Thymus (tissue), 14 donors: ENCODE measurements at places on chromosomes 1 and 21.
A peak's percentile ranks its signal among the peaks of the same experiment; 100 is the strongest.

- H3K27me3 ChIP-seq: no peaks in the 10 kb centered on the region
- peak overlapping the region; percentile 48 for H3K27ac ChIP-seq
- H3K4me3 ChIP-seq: no peak overlapping the region
- peaks cover 7% of the 10 kb centered on the region for H3K36me3 ChIP-seq
- DNase-seq: no peak
- peaks cover 3% of the 10 kb centered on the region for H3K4me1 ChIP-seq
Measured at GRCh38 chr1:39268112-39268581, 63.7 kb downstream of the MACF1 start.

GRCh38 chr1:181104042-181104789 is 15.7 kb downstream of the IER5 start:
- DNase-seq: no peak
- H3K36me3 ChIP-seq: no peaks in the 10 kb centered on the region
- H3K4me1 ChIP-seq: peaks cover 50% of the 10 kb centered on the region
- no peak overlapping the region for H3K27ac ChIP-seq

DNA sequence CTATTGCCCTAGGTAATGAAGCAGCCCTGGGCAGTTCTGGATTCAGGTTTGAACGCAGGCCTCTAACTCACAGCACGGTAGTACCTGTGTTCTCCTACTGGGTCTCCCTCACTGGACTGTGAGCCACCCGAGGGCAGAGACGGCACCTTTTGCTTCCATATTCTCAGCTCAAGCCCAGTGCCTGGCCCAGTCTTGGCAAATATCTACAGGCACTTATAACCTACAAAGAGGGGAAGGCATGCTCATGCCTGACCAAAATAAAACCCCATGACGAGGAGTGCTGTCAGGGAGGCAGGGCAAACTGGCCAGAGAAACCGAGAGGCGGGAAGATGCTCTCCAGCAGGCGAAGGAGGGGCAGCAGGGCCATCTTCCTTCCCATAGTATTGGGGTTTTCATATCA is 91.1 kb downstream of the DDX20 start:
- H3K4me1 ChIP-seq: no peaks in the 10 kb centered on the region
- DNase-seq: no peak
- no peaks in the 10 kb centered on the region for H3K36me3 ChIP-seq
- H3K27ac ChIP-seq: no peak overlapping the region
- peaks cover 6% of the 10 kb centered on the region for H3K27me3 ChIP-seq
- no peak overlapping the region for H3K4me3 ChIP-seq

DNA sequence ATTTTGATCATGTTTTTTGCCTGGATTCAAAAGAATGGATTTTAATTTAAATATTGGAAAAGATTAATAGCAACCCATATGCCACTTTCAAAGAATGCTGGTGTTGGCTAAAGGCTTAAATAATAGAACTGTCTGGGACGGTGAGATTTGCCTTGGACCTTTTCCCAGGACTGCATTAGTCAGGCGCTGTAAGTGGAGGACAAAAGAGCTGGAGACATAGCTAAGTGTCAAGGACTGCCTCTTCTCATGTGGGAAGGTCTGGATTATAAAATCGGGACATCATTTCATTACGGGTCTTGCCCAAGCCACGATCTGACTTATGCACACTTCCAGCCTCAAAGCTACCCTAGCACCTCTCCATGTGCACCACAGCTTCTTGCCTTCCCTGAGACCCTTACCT is 458.5 kb upstream of the DEPDC1 start:
- no peaks in the 10 kb centered on the region for H3K27me3 ChIP-seq
- no peaks in the 10 kb centered on the region for H3K36me3 ChIP-seq
- no peaks in the 10 kb centered on the region for H3K4me1 ChIP-seq
- no peak overlapping the region for H3K27ac ChIP-seq

DNA sequence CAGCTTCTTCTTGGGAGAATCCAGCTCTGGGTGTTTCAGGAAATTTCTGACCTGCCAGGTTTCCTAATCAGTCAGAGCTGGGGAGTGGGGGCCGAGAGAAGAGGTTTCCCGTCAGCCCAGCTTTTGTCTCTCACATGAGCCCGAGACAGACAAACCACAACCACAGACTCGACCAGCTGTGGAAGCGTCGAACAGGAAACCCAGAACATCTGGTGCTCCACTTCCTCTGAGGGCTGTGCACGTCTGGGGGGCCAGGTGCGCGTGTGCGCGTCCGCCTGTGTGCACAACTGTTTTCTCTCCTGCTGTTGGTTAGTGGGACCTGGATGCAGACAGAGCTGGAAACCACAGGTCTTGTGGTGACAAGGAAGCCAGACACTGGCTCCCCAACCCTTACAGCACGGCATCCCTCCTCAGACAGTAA is 113.0 kb upstream of the SLC25A33 start:
- no peaks in the 10 kb centered on the region for H3K36me3 ChIP-seq
- H3K27me3 ChIP-seq: no peaks in the 10 kb centered on the region
- peaks cover 43% of the 10 kb centered on the region for H3K4me1 ChIP-seq
- DNase-seq: peak; percentile 93
- H3K27ac ChIP-seq: peak overlapping the region; percentile 85
- peak overlapping the region; percentile 14 for H3K4me3 ChIP-seq

GRCh38 chr1:108962681-108963051 is 618 bp downstream of the CLCC1 start:
- peak overlapping the region; percentile 56 for H3K4me3 ChIP-seq
- DNase-seq: no peak
- peaks cover 23% of the 10 kb centered on the region for H3K27me3 ChIP-seq
- peaks cover 12% of the 10 kb centered on the region for H3K4me1 ChIP-seq

DNA sequence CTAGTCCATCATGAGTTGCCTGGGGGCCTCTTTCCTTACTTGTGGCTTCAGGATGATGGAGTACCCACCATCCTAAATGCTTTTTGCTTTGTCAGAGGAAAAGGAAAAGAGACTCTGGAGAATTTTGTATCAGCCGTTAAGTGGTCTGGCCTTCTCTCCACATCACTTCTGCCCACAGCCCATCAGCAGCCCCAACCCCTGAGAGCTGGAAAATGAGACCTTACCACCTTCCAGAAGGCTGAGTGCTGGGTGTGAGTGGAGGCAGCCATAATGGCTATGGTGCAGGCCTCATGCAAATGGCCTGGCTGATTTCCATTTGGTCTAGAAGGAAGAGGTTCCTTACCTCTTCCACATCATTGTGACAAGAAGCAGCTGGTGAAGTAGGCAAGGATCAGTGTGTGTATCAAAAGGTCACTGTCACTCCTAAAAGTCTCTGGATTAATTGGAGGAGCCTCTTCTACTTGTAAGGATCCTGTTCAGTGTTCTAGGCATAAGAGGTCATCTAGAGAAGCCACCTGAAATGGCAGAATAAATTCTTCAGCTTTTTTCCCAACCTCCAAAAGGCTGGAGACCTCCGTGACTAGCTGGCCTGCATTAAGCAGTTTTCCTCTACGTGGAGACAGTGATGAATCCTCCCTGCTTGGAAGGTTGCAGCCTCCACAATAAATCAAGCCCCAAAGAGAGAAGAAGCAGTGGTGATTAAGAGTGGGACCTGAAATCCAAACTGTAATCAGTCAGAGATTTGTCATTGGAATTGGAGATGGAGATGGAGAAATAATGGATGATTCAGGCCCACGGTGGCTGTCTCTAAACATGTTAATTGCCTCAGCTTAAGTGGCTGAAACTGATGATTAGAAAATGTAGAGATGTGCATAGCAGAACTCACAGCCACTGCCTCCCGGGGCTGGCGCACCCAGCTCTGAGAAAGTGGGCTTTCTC is 111.5 kb downstream of the CNIH3 start:
- H3K27me3 ChIP-seq: no peaks in the 10 kb centered on the region
- no peak for DNase-seq
- H3K4me1 ChIP-seq: no peaks in the 10 kb centered on the region
- no peak overlapping the region for H3K4me3 ChIP-seq

DNA sequence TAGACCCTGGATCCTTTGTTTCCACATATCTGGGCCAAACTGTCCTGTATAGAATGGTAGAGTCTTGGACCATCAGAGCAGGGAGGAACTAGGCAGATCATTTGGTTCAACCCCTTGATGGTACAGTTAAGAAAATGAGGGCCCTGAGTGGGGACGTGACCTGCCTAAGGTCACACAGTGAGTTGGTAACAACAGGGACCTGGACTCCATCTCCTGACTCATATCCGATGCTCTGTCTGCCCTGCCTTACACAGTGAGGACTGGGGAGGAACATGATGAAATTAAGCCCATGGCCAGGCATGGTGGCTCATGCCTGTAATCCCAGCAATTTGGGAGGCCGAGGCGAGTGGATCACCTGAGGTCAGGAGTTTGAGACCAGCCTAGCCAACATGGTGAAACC is 440.2 kb downstream of the PTPRU start:
- H3K27me3 ChIP-seq: no peaks in the 10 kb centered on the region
- no peak overlapping the region for H3K4me3 ChIP-seq
- DNase-seq: no peak

DNA sequence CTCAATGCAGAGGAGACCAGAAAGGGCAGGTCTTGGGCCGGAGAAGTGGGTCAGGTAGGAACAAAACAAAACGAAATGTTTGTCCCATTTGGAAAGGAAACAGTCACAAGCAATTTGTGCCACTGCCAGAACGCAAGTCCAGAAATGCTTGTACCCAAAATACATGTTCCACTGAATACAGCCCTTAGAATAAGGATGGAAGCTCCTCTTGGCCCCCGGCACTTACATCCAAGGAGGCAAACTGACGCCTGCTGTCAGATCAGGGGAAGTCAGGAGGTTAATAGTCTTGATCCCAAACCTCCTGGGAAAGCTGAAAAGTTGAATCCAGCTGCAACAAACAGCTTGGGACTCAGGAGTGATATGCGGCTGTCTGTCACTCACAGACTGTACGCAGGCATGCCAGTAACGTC is 75.9 kb upstream of the GALNT2 start:
- DNase-seq: no peak
- H3K27ac ChIP-seq: no peak overlapping the region
- H3K36me3 ChIP-seq: no peaks in the 10 kb centered on the region
- H3K27me3 ChIP-seq: no peaks in the 10 kb centered on the region

DNA sequence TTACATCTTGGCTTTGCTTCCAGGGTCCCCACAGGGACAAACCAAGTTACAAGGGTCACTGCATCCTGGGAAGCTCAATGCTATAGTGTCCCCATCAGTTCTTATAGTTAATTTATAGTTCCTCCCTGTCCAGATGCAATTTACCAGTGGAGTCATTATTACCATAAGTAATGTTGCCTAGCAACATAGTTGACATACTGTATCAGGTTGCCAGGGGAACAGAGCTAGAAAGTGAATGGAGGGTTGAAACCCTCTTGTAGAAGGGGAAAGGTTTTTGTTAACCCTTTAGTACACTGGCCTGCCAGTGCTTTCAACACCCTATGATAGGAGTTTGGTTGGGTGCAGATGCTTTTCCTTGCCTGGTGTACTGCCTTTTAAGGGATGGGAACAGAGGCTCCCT is 34.3 kb upstream of the TTC4 start:
- no peaks in the 10 kb centered on the region for H3K36me3 ChIP-seq
- H3K4me1 ChIP-seq: no peaks in the 10 kb centered on the region
- H3K4me3 ChIP-seq: no peak overlapping the region
- H3K27ac ChIP-seq: no peak overlapping the region
- no peak for DNase-seq

- no peaks in the 10 kb centered on the region for H3K36me3 ChIP-seq
- H3K27ac ChIP-seq: no peak overlapping the region
- H3K4me3 ChIP-seq: no peak overlapping the region
- DNase-seq: no peak
- peaks cover 11% of the 10 kb centered on the region for H3K4me1 ChIP-seq
- H3K27me3 ChIP-seq: no peaks in the 10 kb centered on the region
Measured at GRCh38 chr1:7956218-7957032, 5.1 kb upstream of the PARK7 start.

GRCh38 chr1:181127898-181128453 is 39.5 kb downstream of the IER5 start:
- H3K27ac ChIP-seq: no peak overlapping the region
- no peak overlapping the region for H3K4me3 ChIP-seq
- peaks cover 2% of the 10 kb centered on the region for H3K27me3 ChIP-seq

- DNase-seq: no peak
- no peak overlapping the region for H3K27ac ChIP-seq
- no peaks in the 10 kb centered on the region for H3K36me3 ChIP-seq
- H3K27me3 ChIP-seq: no peaks in the 10 kb centered on the region
- H3K4me3 ChIP-seq: no peak overlapping the region
Measured at GRCh38 chr1:56833088-56833487, 13.9 kb upstream of the FYB2 start.

GRCh38 chr1:84202126-84202525 is 58.1 kb downstream of the PRKACB start:
- no peak for DNase-seq
- H3K4me1 ChIP-seq: no peaks in the 10 kb centered on the region
- no peak overlapping the region for H3K4me3 ChIP-seq
- no peaks in the 10 kb centered on the region for H3K27me3 ChIP-seq
- H3K27ac ChIP-seq: no peak overlapping the region

GRCh38 chr1:110234691-110235090 is 24.6 kb downstream of the KCNC4 start:
- no peaks in the 10 kb centered on the region for H3K36me3 ChIP-seq
- DNase-seq: no peak
- H3K27ac ChIP-seq: no peak overlapping the region
- H3K27me3 ChIP-seq: no peaks in the 10 kb centered on the region
- no peak overlapping the region for H3K4me3 ChIP-seq
- H3K4me1 ChIP-seq: peaks cover 5% of the 10 kb centered on the region

DNA sequence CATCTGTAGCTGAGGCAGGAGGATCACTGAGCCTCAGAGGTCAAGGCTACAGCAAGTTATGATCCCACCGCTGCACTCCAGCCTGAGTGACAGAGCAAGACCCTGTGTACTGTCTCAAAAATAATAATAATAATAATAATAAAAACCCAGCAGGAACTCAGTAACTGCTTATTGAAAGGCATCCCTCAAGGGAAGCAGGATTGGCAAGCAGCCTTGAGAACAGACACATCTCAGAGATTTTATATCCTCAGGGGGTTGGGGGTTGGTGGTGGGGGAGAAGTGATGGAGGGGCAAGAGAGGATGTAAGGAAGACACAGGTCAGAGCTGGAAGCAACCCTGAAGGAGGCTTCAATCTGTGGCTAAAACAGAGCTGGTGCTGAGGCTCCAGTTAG is 29.6 kb downstream of the GNB1 start:
- H3K36me3 ChIP-seq: peaks cover 8% of the 10 kb centered on the region
- no peak overlapping the region for H3K27ac ChIP-seq
- peaks cover 12% of the 10 kb centered on the region for H3K4me1 ChIP-seq
- H3K27me3 ChIP-seq: no peaks in the 10 kb centered on the region

DNA sequence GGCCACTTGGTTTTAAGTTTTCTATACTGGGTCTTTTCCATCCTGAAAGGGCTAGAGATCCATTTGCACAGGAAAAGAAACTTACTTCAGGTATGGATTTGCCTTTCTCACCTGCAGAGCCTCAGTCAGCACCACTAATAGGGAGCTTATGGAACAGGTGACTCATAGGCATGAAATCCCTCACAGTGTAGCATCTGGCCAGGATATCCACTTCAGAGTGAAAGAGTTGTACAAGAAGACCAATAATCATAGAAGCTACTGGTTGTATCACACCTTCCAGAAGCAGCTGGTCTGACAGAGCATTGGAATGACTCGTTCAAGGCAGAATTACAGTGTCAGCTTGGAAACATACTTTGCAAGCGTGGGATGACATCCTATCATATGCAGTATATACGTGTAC is 26.3 kb upstream of the SYT14 start:
- H3K4me3 ChIP-seq: no peak overlapping the region
- no peaks in the 10 kb centered on the region for H3K36me3 ChIP-seq
- DNase-seq: no peak
- no peak overlapping the region for H3K27ac ChIP-seq
